ENCODE measurements at places on chromosomes 11 and 22.

DNA sequence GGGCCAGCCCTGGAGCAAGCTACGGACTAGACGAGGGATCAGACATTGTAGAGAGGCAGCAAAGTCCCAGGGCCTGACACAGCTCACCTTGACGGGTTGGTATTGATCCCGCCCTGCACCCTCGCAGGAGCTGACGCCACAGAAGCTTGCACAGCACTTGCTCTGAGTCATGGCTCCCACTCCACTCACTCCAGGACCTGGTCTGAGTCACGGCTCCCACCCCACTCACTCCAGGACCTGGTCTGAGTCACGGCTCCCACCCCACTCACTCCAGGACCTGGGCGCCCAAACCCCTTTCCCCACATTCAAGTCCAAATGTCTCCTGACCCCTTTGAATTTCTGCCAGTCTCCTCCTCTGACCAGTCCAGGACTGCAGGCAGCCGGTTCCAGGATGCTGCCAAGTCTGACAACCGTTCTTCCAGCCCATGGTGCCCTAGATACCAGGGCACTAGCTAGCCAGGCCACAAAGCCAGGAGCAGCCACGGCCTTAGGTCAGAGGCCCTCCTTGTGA, 6.0 kb upstream of the PNPLA5 start:
- H3K4me1 ChIP-seq = no peaks in the 10 kb centered on the region
- no peak overlapping the region for H3K4me3 ChIP-seq
- no peaks in the 10 kb centered on the region for H3K36me3 ChIP-seq

- no peaks in the 10 kb centered on the region for H3K4me1 ChIP-seq
- H3K4me3 ChIP-seq = no peak overlapping the region
- H3K27ac ChIP-seq = no peak overlapping the region
Measured at GRCh38 chr11:113555071-113555619, 79.9 kb upstream of the DRD2 start.

GRCh38 chr22:25882360-25882759, 140.4 kb downstream of the MYO18B start:
- DNase-seq = no peak

- no peaks in the 10 kb centered on the region for H3K27me3 ChIP-seq
- no peaks in the 10 kb centered on the region for H3K36me3 ChIP-seq
- no peaks in the 10 kb centered on the region for H3K4me1 ChIP-seq
- no peak overlapping the region for H3K27ac ChIP-seq
Measured at GRCh38 chr11:66886671-66887221, 29.9 kb downstream of the LRFN4 start.

GRCh38 chr11:79100093-79100910, 340.5 kb downstream of the TENM4 start:
- H3K4me1 ChIP-seq = no peaks in the 10 kb centered on the region
- no peaks in the 10 kb centered on the region for H3K27me3 ChIP-seq
- DNase-seq = peak; percentile 11
- no peak overlapping the region for H3K4me3 ChIP-seq
- no peak overlapping the region for H3K27ac ChIP-seq

- no peaks in the 10 kb centered on the region for H3K4me1 ChIP-seq
- peaks cover 88% of the 10 kb centered on the region for H3K36me3 ChIP-seq
- H3K27ac ChIP-seq = no peak overlapping the region
- H3K27me3 ChIP-seq = no peaks in the 10 kb centered on the region
Measured at GRCh38 chr11:47308050-47308823, 38.3 kb downstream of the MADD start.

GRCh38 chr11:114027926-114028325, 31.6 kb upstream of the ZBTB16 start:
- no peak overlapping the region for H3K4me3 ChIP-seq
- no peaks in the 10 kb centered on the region for H3K27me3 ChIP-seq
- H3K27ac ChIP-seq = no peak overlapping the region
- H3K36me3 ChIP-seq = no peaks in the 10 kb centered on the region

GRCh38 chr11:128469220-128469619, 118.1 kb downstream of the ETS1 start:
- peak overlapping the region; percentile 11 for H3K4me3 ChIP-seq
- peaks cover 99% of the 10 kb centered on the region for H3K36me3 ChIP-seq
- DNase-seq = no peak

- H3K4me1 ChIP-seq = peaks cover 18% of the 10 kb centered on the region
- no peak overlapping the region for H3K27ac ChIP-seq
- H3K4me3 ChIP-seq = no peak overlapping the region
- no peaks in the 10 kb centered on the region for H3K27me3 ChIP-seq
- no peak for DNase-seq
Measured at GRCh38 chr22:42345458-42345857, 75.0 kb upstream of the TCF20 start.

DNA sequence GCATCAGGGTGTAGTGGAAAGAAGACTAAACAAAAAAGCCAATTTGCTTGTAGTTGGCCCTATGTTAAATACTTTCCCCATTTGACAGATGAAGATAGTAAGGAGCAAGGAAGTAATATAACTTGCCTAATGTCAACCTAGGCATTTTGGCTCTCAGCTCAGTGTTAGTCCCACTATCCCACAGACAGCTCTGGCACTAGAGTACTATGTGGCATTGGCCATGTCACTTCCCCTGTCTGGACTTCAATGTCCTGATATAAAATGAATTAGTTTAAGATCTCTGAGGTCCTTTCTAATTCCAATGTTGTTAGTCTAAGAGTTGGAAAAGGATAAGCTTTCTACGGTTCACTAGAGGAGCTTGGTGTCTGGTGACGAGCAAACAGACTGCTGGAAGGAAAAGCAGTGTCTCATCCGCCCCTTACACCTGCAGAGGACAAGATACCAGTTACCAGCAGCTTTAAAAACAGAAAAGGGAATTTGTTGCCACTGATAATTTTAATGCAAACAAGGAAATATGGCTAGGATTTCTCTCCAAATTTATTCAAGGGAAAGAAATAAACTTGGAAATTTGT, 92.5 kb downstream of the RELT start:
- H3K4me1 ChIP-seq = no peaks in the 10 kb centered on the region
- H3K36me3 ChIP-seq = peaks cover 6% of the 10 kb centered on the region
- H3K27ac ChIP-seq = no peak overlapping the region
- no peak for DNase-seq
- no peak overlapping the region for H3K4me3 ChIP-seq

GRCh38 chr11:128208329-128209137, 378.8 kb downstream of the ETS1 start:
- no peaks in the 10 kb centered on the region for H3K27me3 ChIP-seq
- H3K4me1 ChIP-seq = no peaks in the 10 kb centered on the region
- no peak overlapping the region for H3K4me3 ChIP-seq

GRCh38 chr22:40054486-40054885, 59.7 kb downstream of the FAM83F start:
- no peaks in the 10 kb centered on the region for H3K27me3 ChIP-seq
- H3K4me3 ChIP-seq = no peak overlapping the region
- peaks cover 72% of the 10 kb centered on the region for H3K4me1 ChIP-seq
- no peak for DNase-seq
- H3K36me3 ChIP-seq = no peaks in the 10 kb centered on the region

GRCh38 chr11:112085822-112086421, 634 bp downstream of the TIMM8B start:
- H3K27ac ChIP-seq = peak overlapping the region; percentile 37
- peaks cover 59% of the 10 kb centered on the region for H3K36me3 ChIP-seq
- H3K27me3 ChIP-seq = no peaks in the 10 kb centered on the region

DNA sequence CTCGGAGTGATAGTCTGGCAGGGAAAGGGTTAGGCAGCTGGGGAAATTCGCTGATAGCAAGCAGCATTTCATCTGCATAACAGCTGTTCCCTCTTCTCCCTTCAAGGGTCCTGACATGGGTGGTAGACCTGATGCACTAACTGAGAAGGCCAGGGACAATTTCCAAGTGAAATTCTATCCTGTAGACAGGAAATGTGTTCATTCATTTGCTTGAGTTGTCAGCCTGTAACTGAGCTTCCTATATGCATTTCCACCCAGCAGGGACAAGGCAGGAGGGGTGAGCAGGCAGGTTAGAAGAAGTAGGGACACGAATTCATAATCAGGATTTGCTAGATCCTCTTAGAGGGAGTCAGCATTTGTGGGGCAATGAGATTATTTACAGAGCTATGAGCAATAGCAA, 154.3 kb upstream of the NCAM1 start:
- H3K27ac ChIP-seq = no peak overlapping the region
- H3K4me1 ChIP-seq = no peaks in the 10 kb centered on the region
- H3K36me3 ChIP-seq = no peaks in the 10 kb centered on the region
- H3K4me3 ChIP-seq = no peak overlapping the region

DNA sequence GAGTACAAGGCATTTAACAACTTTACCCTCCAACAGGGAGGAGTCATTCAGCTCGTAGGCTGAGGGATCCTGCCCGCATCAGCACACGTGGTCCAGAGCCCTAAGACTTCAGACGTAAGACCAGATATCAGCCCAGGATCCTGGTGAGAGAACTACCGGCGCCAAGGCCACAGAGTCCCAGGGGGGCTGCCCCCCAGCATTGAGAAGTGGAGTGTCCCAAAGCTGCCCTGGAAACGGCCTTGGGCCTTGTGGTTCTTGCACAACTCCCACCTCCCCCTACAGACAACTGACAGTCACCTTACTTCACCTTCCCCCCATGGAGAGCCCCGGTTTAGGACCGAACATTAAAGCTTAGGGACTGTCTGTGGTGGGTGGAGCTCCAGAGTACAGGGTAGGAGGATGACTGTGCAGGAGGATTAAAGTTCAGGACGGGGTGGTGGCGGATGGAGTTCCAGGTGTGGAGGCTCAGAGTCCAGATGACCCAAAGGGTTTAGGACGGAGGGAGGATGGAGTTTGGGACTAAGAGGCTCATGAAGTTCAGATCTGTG, 1.0 kb downstream of the C11orf91 start:
- H3K27ac ChIP-seq = no peak overlapping the region
- DNase-seq = no peak
- no peak overlapping the region for H3K4me3 ChIP-seq
- peaks cover 14% of the 10 kb centered on the region for H3K4me1 ChIP-seq
- H3K36me3 ChIP-seq = no peaks in the 10 kb centered on the region

DNA sequence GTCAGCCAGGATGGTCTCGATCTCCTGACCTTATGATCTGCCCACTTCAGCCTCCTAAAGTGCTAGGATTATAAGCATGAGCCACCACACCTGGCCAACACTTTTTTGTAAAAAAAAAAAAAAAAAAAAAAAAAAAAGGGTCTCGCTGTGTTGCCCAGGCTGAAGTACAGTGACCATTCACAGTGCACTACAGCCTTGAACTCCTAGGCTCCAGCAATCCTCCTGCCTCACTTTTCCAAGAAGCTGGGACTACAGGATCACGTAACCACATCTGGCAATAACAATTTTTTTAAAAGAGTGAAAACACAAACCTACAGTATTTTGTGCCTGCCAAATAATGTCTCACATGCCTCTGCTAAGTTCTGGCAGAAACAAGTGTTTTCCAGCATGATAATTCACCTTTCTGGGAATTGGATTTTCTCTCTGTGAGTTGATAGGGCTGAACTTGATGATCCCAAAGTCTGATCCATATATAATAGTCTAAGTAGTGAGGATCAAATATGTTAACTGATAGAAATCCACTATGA, 30.6 kb downstream of the ADORA2A start:
- H3K27me3 ChIP-seq = no peaks in the 10 kb centered on the region
- no peak overlapping the region for H3K27ac ChIP-seq
- no peak for DNase-seq
- H3K4me1 ChIP-seq = no peaks in the 10 kb centered on the region
- H3K36me3 ChIP-seq = no peaks in the 10 kb centered on the region

GRCh38 chr11:64510759-64511158, 80.3 kb upstream of the SLC22A12 start:
- no peak for DNase-seq
- no peaks in the 10 kb centered on the region for H3K36me3 ChIP-seq
- H3K27me3 ChIP-seq = no peaks in the 10 kb centered on the region
- no peak overlapping the region for H3K27ac ChIP-seq
- H3K4me1 ChIP-seq = no peaks in the 10 kb centered on the region

All from CD4-positive, alpha-beta T cell (primary cell).